ENCODE measurements at places on chromosomes 11 and 22.

- no peaks in the 10 kb centered on the region for H3K36me3 ChIP-seq
- H3K27ac ChIP-seq, result no peak overlapping the region
- H3K27me3 ChIP-seq, result no peaks in the 10 kb centered on the region
- no peak overlapping the region for H3K4me3 ChIP-seq
- H3K4me1 ChIP-seq, result no peaks in the 10 kb centered on the region
These were observed 1223.6 kb downstream of the LRRC4C start for GRCh38 chr11:40235841-40236240.

DNA sequence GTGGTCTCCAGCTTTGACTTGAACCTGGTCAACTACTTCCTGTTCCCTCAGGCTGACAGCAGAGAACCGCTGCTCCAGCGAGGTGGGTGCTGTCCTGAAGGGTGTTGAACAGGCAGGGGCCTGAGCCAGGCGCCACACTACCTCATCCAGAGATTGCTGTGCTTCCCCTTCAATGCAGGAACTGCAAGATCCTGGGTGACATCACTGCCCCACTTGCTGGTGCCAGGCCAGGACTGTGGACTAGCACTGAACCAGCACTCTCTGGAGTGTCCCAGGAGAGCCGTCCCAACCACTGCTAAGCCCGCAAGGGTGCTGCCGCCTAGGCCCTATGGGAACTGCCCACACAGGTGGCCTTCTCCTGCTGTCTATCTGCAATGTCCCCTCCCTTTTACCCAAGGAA lies 51.7 kb downstream of the GAB4 start:
- H3K4me1 ChIP-seq, result no peaks in the 10 kb centered on the region
- no peaks in the 10 kb centered on the region for H3K36me3 ChIP-seq
- no peak for DNase-seq
- H3K4me3 ChIP-seq, result no peak overlapping the region

- peaks cover 3% of the 10 kb centered on the region for H3K4me1 ChIP-seq
- H3K27ac ChIP-seq, result peak overlapping the region; percentile 92
- peak; percentile 67 for DNase-seq
- peak overlapping the region; percentile 59 for H3K4me3 ChIP-seq
These were observed 2.2 kb downstream of the PHF21B start for GRCh38 chr22:45007391-45008185.

GRCh38 chr11:108916290-108916689 lies 251.4 kb downstream of the DDX10 start:
- DNase-seq, result no peak
- no peaks in the 10 kb centered on the region for H3K36me3 ChIP-seq
- no peaks in the 10 kb centered on the region for H3K27me3 ChIP-seq
- H3K4me3 ChIP-seq, result no peak overlapping the region

DNA sequence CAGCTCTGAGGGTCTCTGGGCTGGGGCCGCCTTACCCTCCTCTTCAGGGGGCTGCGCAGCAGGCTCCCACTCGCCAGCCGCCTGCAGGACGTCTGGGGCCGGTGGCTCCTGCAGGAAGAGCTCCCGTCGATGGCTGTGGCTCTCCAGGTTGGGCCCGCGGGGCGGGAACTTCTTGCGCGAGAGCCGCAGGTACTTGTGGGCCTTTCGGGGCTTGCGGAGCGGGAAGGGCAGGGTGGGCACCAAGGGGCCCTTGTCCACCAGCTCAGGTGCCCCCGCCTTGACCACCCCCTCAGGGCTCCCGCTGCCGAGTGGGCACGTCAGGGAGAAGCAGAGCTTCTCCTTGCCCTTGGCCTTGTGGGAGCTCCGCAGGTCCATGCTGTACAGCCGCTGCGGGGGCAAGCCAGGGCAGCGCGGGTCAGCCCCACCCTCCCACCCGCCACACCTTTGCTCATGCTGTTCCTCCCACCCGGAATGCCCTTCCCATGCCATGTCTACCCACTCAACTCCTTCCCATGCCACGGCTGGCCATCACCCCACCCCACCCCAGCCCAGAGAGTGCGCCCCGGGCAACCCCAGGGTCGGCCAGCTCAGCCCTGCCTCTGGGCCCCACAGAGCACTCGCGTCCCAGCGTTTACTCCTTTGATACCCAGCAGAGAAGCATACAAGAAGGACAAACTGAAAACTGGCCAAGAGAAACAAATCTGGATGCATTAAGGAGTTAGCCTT lies 18.0 kb downstream of the CBX7 start:
- peaks cover 10% of the 10 kb centered on the region for H3K4me1 ChIP-seq
- H3K27me3 ChIP-seq, result no peaks in the 10 kb centered on the region
- no peaks in the 10 kb centered on the region for H3K36me3 ChIP-seq
- DNase-seq, result no peak
- H3K27ac ChIP-seq, result no peak overlapping the region

DNA sequence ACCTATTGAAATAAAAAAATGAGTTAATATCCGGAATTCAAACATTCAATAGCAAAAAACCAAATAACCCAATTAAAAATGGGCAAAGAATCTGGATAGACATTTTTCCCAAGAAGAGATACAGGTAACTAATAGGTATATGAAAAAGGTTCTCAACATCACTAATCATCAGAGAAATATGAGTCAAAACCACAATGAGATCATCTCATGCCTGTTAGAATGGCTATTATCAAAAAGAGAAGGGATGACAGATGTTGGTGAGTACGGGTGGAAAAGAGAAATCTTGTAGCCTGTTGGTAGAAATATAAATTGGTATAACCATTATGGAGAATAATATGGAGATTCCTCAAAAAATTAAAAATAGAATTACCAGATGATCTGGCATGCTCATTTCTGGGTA lies 26.9 kb upstream of the OR6M1 start:
- no peak for DNase-seq
- H3K27ac ChIP-seq, result no peak overlapping the region
- H3K4me1 ChIP-seq, result no peaks in the 10 kb centered on the region
- H3K36me3 ChIP-seq, result no peaks in the 10 kb centered on the region
- H3K4me3 ChIP-seq, result no peak overlapping the region
- no peaks in the 10 kb centered on the region for H3K27me3 ChIP-seq

DNA sequence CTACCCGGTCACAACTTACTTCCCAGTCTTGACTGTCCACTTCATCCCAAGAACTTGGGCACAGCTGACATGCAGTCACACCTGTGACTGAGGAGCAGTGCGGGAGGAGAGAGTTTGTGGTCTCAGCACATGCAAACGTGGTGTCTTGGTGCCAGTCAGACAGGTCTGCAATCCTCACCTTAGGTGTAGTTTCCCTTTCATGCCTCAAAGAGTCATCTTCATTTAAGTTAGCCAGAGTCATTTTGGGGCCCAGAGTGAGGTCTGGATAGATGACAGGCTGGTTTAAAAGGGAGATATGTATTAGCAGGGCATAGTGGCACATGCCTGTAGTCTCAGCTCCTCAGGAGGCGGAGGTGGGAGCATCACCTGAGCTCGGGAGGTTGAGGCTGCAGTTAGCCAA lies 108.5 kb upstream of the SORL1-AS1 start:
- H3K4me3 ChIP-seq, result no peak overlapping the region
- H3K27ac ChIP-seq, result no peak overlapping the region
- H3K36me3 ChIP-seq, result no peaks in the 10 kb centered on the region

GRCh38 chr22:48520884-48521588 lies 1306.6 kb downstream of the BRD1 start:
- H3K4me3 ChIP-seq, result no peak overlapping the region
- no peaks in the 10 kb centered on the region for H3K36me3 ChIP-seq
- no peak for DNase-seq

GRCh38 chr11:20037396-20038153 lies 122.7 kb downstream of the DBX1 start:
- no peak overlapping the region for H3K4me3 ChIP-seq
- no peaks in the 10 kb centered on the region for H3K27me3 ChIP-seq
- no peak for DNase-seq
- H3K4me1 ChIP-seq, result no peaks in the 10 kb centered on the region

- H3K36me3 ChIP-seq, result no peaks in the 10 kb centered on the region
- no peaks in the 10 kb centered on the region for H3K4me1 ChIP-seq
- H3K27me3 ChIP-seq, result no peaks in the 10 kb centered on the region
- DNase-seq, result no peak
- H3K4me3 ChIP-seq, result no peak overlapping the region
These were observed 28.5 kb downstream of the ADORA2A start for GRCh38 chr22:24455751-24456426.

GRCh38 chr11:21634956-21635355 lies 557.9 kb upstream of the ANO5 start:
- no peaks in the 10 kb centered on the region for H3K27me3 ChIP-seq
- no peak for DNase-seq
- no peaks in the 10 kb centered on the region for H3K4me1 ChIP-seq
- no peak overlapping the region for H3K27ac ChIP-seq
- H3K36me3 ChIP-seq, result no peaks in the 10 kb centered on the region
- no peak overlapping the region for H3K4me3 ChIP-seq

DNA sequence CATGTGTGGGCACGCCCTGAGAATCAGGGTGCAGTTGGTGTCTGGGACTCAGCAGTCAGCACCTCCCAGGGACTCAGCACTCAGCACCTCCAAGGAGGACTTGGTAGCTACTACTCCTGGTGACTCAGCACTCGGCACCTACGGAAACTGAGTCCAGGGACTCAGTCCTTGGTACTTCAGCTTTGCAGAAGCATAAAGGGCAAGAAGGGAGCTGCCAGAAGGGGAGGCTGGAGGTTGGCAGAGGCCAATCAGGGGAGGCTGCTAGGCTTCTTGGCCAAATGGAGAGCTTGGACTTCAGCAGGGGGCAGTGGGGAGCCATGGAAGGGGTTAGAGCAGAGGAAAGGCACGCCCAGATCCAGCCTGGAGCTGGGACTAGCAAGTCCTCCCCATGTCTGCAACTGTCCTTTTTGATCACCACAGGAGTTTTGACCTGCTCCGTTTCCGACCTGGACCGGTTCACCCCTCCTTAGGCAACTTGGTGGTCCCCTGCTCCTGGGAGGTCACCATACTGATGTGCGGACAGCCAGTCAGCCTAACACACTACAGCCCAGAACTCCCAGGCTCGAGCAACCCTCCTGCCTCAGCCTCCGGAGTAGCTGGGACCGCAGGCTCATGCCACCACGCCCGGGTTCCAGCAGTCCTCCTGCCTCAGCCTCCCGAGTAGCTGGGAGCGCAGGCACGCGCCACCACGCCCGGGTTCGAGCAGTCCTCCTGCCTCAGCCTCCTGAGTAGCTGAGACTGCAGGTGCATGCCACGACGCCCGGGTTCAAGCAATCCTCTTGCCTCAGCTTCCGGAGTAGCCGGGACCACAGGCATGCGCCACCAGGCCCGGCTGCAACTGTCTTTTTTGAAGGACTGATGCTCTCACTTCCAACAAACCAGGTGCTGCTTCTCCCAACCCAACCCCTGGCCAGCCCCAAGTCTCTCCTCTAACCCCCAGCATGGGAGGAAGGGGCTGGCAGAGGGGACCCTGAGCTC lies 1.5 kb downstream of the ANO9 start:
- H3K4me1 ChIP-seq, result no peaks in the 10 kb centered on the region
- H3K27me3 ChIP-seq, result no peaks in the 10 kb centered on the region
- H3K4me3 ChIP-seq, result no peak overlapping the region
- H3K27ac ChIP-seq, result no peak overlapping the region

DNA sequence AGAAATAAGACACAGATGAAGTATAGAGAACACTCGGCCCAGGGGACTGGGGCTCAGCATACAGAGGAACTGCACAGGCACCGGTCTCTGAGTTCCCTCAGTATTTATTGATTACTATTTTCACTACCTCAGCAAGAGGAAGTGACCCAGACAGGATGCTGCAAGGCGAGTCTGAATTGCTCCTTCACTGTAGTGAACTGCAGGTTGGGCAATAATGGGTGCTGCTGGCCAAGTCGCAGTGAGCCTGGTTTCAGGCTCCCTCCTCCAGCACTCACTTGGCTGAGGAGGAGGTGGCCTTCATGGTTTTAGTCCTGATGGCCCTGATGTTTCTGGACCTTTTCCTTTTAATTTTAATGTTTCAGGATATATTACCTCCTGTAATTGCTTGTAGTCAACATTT lies 10.4 kb downstream of the OR52K2 start:
- no peaks in the 10 kb centered on the region for H3K27me3 ChIP-seq
- H3K27ac ChIP-seq, result no peak overlapping the region
- DNase-seq, result no peak
- no peaks in the 10 kb centered on the region for H3K4me1 ChIP-seq

DNA sequence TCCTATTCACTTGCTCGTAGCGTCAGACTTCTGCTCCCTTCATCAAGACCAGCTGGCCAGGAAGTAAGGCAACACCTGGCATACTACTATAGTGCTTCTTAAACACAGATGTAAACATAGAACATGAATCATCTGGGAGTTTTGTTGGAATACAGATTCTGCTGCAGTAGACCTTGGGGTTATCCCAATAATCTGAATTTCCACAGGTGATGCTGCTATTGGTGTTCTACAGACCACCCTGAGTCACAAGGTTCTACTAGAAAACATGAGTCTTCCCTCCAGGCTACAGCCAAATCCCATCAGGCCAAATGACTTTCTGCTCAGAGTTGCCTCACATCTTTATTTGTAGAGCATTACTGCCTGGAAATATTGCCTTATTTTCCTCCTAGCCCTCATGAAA lies 175.2 kb downstream of the NELL1 start:
- DNase-seq, result no peak
- no peak overlapping the region for H3K27ac ChIP-seq
- no peaks in the 10 kb centered on the region for H3K27me3 ChIP-seq
- H3K4me3 ChIP-seq, result no peak overlapping the region
- no peaks in the 10 kb centered on the region for H3K36me3 ChIP-seq
